Stimulated activated CD8-positive, alpha-beta memory T cell treated with anti-CD3 and anti-CD28 coated beads, Interleukin-4, amount 100 ng/mL, for 24 hours (primary cell): ENCODE measurements at places on chromosomes 7 and 10.

- DNase-seq = no peak
Measured at GRCh38 chr10:58757352-58758065, 244.8 kb downstream of the BICC1 start.

- DNase-seq = no peak
Measured at GRCh38 chr10:116353817-116354216, 29.6 kb downstream of the CCDC172 start.

GRCh38 chr10:97714401-97715258 lies 1.1 kb downstream of the MARVELD1 start:
- no peak for DNase-seq

GRCh38 chr7:102974366-102975236 lies 61.8 kb downstream of the LRRC17 start:
- DNase-seq = no peak

GRCh38 chr10:103225939-103226338 lies 19.7 kb upstream of the RPEL1 start:
- DNase-seq = no peak

- no peak for DNase-seq
Measured at GRCh38 chr10:49347827-49348226, 48.1 kb downstream of the DRGX start.

- DNase-seq = no peak
Measured at GRCh38 chr10:16441173-16441840, 4.5 kb downstream of the PTER start.

DNA sequence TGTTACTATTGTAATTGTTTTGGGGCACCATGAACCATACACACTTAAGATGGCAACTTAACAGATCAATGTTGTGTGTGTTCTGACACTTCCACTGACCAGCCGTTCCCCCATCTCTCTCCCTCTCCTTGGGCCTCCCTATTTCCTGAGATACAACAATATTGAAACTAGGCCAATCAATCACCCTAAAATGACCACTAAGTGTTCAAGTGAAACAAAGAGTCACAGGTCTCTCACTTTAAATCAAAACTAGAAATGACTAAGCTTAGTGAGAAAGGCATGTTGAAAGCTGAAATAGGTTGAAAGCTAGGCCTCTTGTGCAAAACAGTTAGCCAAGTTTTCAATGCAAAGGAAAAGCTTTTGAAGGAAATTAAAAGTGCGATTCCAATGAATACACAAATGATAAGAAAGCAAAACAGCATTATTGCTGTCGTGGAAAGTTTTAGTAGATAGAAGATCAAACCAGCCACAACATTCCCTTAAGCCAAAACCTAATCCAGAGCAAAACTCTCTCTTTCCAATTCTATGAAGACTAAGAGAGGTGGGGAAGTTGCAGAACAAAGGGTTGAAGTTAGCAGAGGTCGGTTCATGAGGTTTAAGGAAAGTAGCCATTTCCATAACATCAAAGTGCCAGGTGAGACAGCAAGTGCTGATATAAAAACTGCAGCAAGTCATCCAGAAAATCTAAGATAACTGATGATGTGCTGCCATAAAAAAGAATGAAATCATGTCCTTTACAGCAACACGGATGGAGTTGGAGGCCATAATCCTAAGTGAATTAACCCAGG lies 90.6 kb downstream of the MTPN start:
- no peak for DNase-seq

DNA sequence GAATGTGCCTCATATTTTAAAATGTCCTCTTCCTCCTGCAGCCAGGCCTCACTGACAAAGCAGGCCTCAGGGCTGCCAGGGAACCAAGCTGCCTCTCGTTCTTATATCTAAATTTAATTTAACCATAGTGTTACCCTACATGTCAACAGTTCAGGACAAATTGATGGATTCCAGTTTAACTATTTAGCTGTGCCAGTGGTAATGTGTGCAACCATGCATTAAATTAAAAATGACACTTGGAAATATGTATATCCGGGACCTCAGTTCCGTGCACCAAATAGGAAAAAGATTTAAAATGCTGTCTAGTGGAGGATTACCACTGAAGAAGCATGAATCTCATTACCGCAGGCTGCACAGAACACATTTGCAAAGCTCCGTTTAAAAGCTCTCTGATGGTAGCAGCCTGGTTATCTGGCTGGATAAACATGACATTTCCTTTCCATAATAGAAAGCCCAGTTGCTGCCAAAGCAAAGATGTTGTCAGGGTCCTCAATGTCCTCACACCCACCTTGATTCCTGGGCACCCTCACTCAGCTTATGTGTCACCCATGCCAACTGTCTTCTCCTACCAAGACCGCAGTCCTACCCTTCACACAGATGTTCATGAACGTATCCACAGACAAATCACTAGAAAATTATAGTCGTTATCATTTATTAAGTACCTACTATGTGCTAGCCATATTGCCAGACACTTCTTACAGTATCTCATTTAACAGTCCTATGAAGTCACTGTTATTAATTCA lies 73.3 kb upstream of the FRMD4A start:
- DNase-seq = no peak
